ENCODE measurements at places on chromosomes 2 and 18.
A peak's percentile ranks its signal among the peaks of the same experiment; 100 is the strongest.

DNA sequence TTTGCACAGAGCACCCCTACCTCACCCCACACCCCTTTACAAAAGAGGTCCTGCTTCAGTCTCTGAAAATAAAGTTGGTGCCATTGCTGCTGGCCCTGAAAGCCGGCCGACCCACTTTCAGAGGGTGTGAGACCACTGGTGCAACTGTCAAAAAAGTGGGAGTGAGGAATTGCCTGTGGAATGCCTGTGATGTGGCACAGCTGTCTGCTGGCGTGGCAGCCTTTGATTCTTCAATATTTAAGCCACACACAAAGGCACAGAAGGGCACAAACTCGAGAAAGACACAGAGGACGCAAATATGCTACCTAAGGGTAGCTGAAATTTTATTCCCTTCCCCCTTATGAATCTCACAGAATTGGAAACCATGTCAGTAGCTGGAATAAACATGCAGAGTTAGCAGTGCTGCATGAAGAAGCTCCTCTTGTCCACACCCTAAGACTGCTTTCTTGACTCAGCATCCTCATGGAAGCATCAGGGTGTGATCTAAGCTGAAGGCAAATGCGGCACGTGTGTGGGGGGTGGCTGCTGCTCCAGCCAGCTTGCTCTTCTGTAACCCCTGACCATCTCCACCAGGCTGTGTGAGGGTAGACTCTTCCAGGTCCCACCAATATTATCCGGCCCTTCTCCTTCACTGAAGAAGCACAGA lies 92.3 kb downstream of the CELF4 start:
- DNase-seq = no peak

DNA sequence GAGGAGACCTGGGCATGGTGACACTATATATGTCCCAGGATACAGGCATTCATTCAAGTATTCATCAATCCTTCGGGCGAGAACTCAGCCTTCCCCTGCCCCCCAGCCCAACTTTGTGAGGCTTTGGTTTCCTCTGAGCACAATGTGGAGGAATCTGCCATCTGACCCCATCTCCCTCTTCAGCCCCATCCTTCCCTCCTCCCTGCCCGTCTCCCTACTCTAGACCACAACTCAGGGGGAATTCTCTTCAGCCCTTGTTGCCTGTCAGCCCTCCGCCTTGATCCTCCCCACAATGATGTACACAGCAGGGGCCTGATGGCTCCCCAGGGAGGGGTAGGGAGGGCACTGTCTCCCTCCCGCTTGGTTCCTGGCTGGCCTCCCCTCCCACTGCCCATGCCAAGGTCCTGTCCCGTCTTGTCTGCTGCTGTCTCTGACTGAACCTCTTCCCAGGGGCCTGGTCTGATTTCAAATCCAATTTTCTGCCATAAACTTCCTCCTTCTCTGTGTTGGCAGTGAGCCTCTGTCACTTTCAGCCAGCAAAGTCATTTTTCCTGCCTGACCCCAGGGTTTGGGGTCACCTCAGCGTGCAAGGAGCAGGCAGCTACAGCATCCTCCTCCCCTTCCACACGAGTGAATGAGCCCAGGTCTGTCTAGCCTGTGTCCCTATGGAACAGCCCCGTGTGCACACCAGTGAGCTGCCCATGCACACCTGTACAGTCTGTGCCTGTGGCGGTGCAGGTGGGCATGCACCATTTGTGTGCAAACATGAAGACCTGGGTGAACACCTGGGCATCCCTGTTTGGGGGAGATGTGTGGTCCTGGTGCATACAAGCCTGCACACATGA lies 197.3 kb downstream of the CELF4 start:
- DNase-seq = no peak

DNA sequence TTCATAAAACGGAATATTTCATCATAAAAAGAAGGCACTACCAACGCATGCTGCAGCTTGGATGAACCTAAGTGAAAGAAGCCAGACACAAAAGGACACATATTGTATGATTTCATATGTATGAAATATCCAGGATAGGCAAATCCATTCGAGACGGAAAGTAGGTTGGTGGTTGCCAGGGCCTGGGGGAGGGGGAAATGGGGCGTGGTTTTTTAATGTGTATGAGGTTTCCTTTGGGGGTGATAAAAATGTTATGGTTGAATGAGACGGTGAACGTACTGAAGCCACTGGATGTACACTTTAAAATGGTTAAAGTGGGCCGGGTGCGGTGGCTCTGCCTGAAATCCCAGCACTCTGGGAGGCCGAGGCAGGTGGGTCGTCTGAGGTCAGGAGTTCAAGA lies 20.0 kb upstream of the SPATA3 start:
- no peak for DNase-seq

DNA sequence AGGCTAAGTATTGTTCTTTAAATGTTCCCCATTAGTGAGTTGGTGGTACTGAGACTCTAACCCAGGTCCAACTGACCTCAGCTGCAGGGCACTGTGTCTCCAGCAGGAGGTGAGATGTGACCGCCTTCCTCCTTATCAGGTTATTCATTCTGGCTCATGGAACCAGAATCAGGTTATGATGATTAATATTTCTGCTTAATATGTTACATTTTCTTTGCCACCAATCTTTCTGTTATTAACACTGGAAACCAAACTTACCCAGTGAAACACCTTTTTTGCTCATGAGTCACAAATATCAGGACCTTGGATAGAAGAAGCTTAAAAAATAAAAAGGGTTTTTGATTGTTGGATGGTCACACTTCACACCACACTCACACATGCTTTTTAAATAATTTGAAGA lies 85.4 kb downstream of the DPP4 start:
- DNase-seq = no peak

GRCh38 chr2:201008296-201008829 lies 44.9 kb upstream of the ORC2 start:
- DNase-seq = no peak

DNA sequence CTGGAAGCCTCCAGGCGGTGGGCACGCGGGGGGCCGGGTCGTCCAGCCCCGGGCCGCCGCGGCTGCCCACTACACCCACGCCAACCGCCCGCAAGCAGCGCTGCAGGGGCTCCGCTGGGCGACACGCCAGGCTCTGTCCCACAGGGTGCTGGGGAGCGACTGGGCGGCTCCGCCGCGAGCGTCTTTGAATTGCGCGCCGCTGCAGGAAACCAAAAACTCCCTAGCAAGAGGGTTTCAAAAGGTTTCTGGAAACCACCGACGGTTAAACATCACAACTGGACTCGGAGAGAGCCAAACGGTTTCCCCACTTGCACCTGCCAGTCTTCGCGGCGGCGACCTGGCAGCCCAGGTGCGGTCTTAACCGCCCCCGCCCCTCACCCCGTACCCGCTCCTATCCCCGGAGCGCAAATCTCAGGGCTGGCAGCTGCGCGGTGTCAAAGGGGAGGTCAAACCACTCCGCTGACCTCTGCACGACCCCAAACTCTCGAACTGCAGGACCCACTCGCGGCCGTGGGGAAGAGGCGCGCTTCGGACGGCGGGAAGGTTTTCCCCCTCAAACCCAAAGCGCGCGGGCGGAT lies 1.0 kb downstream of the CXCR4 start:
- DNase-seq = no peak

DNA sequence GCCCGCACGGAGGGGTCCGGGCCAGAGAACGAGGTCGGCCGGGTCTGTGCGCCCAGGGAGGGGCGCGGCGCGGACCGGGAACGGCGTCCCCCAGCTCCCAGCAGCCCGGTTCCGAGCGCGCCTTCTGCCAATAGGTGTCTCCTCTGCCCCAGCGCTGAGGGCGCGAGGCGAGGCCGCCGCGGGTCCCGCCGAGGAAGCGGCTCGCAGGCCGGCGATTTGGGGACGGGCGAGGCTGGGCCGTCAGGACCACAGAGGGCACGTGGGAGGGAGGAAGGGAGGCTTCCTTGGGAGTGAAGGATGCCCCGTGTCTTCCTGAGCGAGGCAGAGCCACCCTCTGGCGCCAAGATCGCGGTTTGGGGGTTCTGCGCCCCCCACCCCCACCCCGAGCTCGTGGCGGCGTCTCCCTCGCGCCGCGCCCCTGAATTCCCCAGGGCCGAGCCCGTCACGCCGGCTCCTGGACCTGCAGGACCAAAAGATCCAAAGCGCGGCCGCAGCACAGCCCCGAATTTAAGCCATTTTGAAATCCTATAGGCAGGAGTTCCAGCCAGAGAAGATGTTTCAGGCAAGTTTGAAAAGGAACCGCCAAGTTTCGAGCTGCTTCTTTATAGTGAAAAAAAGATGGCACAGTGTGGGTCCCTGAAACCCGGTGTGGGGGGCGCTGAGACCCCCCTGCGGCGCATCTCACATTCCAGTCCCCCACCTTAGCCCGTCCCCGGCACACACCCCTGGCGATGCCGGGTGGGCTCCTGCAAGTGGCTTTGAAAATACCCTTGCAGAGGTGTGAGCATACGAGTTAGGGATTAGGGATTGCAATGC lies 909 bp downstream of the NFATC1 start:
- no peak for DNase-seq

- DNase-seq = no peak
Observed at GRCh38 chr18:48392268-48392667, 16.9 kb downstream of the ZBTB7C start.

- DNase-seq = no peak
Observed at GRCh38 chr2:37590119-37590571, 81.3 kb downstream of the CDC42EP3 start.

- DNase-seq = peak; percentile 50
Observed at GRCh38 chr2:223727562-223727961, 109.8 kb downstream of the AP1S3 start.

DNA sequence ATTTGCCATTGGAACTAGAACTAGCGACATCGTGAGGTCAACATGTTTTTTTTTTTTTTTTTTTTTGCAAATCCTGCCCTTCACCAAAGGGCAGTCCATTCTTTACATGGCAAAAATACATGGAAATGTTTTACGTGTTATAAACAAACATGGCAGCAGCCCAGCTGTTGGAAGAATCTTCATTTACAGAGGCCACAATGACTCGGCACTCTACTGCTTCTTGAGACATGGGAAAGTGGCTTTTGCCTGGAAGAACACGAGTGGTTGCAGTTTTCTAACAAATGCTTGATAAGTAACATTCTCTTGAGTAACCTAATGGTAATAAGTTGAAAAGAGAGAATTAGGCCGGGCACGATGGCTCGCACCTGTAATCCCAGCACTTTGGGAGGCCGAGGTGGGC lies 22.8 kb upstream of the POLR1B start:
- DNase-seq = no peak

DNA sequence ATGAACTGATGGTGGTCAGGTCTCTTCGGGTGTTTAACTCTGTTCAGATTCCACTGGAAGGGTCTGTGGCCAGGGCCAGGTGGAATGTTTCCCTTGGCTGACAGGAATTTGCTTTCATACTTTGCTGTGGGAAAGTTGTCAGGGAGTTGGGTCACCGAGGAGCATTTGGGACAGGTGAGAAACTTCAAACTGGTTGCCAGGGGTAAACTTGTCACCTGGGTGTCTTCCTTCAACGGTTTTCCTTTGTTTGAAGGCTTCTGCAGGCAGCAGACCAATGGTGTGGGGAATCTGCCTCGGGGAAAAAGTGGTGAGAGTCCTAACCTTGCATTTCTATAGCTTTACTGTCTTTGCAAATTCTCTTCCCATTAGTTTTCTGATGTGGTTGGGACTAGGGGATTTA lies 92.2 kb downstream of the TGFA start:
- no peak for DNase-seq

- no peak for DNase-seq
Observed at GRCh38 chr2:219128396-219128795, 32.2 kb downstream of the NHEJ1 start.

DNA sequence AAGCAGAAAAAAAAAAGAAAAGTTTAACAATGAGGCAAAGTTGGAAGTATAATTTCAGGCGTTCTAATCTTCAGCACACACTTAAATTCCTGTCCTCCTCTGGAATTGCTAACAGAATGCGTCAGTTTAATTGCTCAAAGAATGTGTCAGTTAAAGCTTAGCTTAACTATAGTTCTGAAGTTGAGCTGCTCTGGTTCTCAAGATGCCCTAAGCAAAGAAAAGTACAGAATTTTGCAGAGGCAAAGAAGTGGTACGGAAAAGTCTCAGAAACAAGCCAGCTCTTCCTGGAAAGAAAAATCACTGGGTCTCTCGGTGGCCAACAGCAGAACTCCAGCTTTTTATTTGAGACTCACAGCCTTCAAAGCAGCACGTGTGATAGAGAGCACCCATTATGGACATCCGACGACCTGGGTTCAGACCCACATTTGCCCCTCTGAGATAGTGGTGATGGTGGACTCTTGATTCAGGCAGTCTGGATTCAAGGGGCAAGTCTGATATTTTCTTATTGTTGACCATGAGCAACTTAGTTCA lies 22.2 kb upstream of the MYO3B start:
- no peak for DNase-seq

- no peak for DNase-seq
Observed at GRCh38 chr2:26581266-26581990, 59.7 kb downstream of the CIB4 start.

- DNase-seq = no peak
Observed at GRCh38 chr18:49704334-49704733, 109.0 kb downstream of the ACAA2 start.

- no peak for DNase-seq
Observed at GRCh38 chr2:67036444-67036843, 360.7 kb upstream of the ETAA1 start.

GRCh38 chr2:287471-287885 lies 413 bp downstream of the ALKAL2 start:
- DNase-seq = no peak

DNA sequence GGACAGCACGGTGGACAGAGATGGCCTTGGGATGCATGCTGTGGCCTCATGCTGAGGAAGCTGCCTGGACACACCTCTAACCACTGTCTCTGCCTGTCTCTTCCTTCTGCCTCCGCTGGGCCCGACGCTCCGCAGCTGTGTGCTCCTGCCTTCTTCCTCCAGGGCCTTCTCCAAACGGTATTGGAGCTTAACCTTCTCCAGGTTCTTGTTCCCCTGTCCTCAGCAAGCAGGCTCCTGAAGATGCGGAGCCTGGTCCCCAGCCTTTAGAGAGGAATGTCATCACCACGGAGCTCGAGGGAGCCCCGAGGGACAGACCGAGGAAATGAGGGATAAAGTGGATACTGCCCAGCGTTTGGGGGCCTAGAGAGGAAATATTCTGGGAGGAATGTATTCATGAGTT lies 155.1 kb downstream of the DYSF start:
- DNase-seq = no peak

DNA sequence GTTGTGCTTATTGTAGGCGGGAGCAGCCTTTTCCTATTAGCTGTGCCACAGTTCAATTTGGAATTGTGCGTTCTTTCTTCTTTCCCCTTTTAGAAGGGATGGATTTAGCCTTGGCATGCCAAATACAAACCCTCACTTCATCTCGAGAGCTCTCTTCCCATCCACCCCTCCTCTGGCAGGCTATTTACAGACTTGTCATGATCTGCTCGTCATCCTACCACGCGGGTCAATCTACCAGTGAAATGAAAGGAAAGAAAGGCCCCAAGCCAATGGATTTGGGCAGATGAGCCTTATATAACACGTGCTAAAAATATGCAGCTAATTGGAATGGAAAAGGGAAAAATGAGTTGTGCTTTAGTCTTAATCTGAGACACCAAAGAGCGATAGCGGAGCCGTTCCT lies 277.5 kb downstream of the PRKCE start:
- DNase-seq = no peak

- DNase-seq = no peak
Observed at GRCh38 chr2:206083602-206084438, 2.2 kb downstream of the INO80D start.

GRCh38 chr2:39778233-39778632 lies 825 bp downstream of the THUMPD2 start:
- no peak for DNase-seq
